Nephron progenitor cell (in vitro differentiated cells): ENCODE measurements at places on chromosomes 4 and X.

DNA sequence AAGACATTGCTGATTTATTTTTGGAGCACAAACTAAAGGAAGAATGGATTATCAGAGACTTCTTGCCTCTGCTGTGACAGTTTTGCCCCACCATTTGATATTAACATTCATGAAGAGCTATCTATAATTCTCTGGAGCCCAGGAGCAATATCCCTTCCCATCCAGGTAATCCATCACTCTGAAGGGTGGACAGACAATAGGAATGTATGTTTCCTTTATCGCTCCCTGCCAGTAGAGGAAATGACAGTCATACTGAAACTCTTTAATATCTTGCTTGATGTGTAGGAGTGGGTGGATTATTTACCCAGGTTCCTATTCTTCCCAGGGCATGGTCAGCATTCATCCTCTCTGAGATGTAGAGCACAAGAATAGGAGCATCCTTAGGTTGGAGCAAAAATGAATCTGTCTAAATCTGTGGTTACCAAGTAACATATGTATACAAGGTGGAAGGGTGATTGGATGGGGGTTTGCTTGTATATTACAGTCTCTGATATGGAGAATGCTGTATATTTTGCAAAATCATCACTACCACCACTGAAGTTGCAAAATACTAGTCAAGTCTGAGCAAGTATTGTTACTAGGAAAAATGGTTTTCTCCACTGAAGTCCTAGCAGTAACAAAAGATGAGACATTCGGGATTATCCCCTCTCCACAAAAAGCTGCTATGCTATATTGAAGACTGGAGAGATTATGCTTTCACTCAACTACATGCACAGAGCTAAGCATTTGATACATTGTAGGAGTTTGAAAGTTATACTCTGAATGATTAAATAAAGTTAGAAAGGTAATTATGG, 151.6 kb downstream of the CBLL2 start:
- DNase-seq, result no peak

- DNase-seq, result peak; percentile 57
Observed at GRCh38 chr4:121380776-121381462, at the start of gene QRFPR. Gene QRFPR (minus strand): TSS chr4:121381018. CDS start chr4:121380647, 371 bp downstream.

DNA sequence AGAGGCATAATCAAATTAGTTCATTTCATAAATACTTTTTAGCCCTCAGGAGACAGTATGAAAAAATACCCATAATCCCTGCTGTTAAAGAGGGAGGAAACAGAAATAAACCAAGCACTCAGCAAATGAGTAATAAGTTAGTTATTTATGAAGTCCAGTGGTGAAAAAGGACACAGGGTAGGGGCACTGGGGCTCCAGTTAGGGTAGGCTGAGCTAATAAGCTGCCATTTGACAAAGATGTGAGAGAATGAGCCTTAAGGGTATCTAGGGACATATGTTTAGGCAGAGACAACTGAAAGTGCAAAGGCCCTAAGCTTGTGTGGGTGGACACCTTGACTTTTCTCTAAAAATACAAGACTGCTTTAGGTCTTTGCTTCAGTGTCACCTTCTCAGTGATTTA, 94.4 kb downstream of the IL15 start:
- DNase-seq, result no peak

- no peak for DNase-seq
Observed at GRCh38 chrX:1172496-1172895, 40.0 kb downstream of the CRLF2 start.

GRCh38 chr4:56147371-56147770, 198.6 kb downstream of the CEP135 start:
- no peak for DNase-seq

GRCh38 chrX:140040386-140040785, 75.1 kb upstream of the CXorf66 start:
- no peak for DNase-seq

- DNase-seq, result no peak
Observed at GRCh38 chrX:133353233-133353632, 62.1 kb downstream of the GPC4 start.

DNA sequence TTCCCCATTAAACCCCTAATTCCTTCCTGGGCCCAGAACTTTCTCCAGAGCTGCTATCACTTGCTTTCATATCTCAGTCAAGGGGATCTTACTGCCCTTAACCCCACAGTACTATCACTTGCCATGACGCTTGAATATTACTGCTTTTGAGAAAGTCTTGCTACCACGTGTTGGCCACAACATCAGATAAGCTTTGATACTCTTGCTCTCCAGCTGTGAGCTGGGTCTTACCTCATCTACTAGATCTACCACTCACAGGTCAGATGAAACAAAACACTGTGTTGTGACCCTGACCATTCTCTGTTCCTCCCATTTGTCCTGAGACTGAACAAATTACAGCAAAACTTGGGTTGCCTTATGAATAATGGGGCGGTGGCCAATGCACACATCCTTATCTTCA, 12.1 kb upstream of the TAPT1 start:
- no peak for DNase-seq
